ENCODE measurements at places on chromosomes 4 and X.

DNA sequence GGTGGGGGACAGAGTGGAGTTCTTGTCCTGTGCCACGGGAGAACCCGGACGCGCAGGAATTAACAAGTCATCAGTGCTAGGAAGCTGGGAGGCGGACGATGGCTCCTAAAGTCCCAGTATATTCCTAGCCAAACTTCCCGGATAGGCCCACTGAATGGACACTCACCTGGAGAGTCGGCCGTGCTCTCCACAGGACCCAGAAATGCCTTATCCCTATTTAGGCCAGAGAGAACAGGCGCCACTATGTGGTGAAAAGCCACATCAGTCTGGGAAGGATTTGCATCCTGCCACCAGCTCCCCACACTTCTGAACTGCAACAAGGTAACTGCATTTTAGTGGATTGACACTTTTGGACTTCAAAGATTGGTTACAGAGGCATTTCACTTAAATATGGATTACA, 1.1 kb downstream of the CFAP299 start:
- DNase-seq, result peak; percentile 48

DNA sequence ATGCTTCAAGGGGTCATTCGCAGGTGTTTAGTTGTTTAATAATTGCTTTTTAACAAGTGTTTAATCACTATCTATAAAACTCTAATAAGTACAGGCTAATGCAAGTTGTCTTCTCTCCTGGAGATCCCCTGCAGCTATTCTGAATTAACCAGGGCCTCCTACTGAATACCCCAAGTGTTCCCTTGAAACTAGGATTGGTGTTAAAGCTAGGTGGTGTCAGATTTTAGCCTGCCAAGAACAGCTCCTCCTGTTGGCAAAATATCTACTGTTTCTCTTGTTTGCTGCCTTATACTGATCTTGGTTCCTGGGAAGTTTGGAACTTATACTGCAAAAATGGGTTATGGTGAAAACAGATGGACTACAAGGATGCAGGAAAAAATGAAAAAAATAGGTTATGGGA, 26.1 kb upstream of the TMEM154 start:
- DNase-seq, result no peak

DNA sequence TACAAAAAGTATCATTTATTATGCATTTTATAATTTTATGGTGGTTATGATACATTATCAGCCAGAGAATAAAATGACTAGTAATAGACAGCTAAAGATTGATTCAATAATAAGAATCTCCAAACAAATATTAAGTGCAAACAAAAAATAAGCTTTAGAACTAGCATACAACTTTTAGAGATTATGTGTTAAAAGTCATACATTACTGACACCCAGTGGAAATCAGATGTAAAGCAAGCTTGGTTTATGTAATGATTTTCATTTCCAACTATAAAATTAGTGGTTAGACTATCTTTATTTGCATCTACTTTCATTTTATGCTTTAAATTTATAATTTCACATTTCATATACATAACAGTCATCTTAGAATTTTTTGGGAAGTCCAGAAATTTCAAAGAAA, 57.7 kb downstream of the IL13RA2 start:
- DNase-seq, result peak; percentile 29

GRCh38 chr4:78768452-78769180, 7.5 kb upstream of the BMP2K start:
- no peak for DNase-seq

GRCh38 chr4:39718366-39719323, 20.7 kb downstream of the UBE2K start:
- DNase-seq, result no peak

DNA sequence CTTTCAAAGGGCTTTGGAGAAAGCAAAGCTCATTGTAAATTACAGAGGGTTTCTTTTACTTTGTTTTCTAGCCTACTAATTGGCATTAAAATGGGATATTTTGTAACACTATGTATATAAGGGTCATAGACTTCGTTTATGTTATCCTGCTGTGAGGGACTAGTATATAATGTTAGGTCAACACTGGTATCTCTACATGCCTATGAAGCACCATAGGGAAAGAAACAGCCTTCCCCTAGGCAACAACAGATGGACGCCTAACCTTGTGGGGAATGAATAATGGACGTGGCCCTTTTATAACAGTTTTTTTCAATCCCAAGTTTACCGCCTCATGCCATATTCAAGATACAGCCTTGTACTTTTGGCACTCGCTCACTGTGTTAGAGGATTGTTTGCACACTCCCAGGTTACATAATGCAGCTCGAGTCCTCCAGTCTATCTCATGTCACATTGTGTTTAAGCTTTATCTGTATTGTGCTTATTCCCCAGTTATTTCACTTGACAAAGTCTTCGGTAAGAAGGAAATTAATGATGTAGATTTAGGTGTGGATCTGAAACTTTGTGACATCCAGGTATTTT, 711.0 kb downstream of the RPA4 start:
- DNase-seq, result no peak

- no peak for DNase-seq
Measured at GRCh38 chr4:151798678-151799416, 38.0 kb upstream of the GATB start.

Measured in GM03348 (cell line).